ENCODE measurements at places on chromosomes 5 and 9.

- DNase-seq = no peak
Observed at GRCh38 chr5:102554082-102554481, 55.3 kb upstream of the SLCO6A1 start.

- DNase-seq = no peak
Observed at GRCh38 chr5:71744009-71744790, 25.1 kb downstream of the CARTPT start.

GRCh38 chr5:151195622-151196021 is 28.3 kb downstream of the CCDC69 start:
- DNase-seq = no peak

- DNase-seq = no peak
Observed at GRCh38 chr5:171906066-171906570, 100.3 kb downstream of the FBXW11 start.

DNA sequence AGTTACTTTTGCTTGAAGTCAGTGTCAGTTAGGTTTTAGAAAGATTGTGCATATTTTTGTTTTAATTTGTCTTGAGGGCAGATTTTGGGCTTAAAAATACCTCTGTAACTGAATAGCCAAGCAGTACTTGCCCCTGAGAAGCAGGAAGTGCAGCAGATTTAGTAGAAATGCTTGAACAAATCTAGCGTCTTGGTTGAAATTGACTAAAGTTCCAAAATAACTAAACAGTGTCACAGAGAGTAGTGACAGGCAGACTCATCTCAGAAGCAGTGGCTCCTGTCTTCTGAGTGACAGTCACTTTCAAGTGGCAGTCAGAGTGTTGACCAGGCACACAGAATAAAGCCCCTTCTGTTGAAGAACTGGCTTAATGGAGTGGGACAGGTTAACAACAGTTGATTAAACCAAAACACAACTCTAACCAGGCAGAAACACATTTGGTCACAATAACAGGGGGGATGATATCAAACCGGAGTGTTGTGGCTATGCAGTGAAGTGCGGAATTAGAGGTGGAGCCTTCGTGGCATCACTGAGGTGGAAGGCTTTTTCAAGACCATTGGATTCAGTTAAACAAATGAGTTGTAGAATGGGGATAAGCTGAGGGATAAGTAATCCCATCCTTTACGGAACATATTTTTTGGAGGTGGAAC is 29.1 kb downstream of the TRIO start:
- no peak for DNase-seq

GRCh38 chr5:145776886-145777285 is 58.3 kb downstream of the PRELID2 start:
- no peak for DNase-seq

- DNase-seq = no peak
Observed at GRCh38 chr5:115389034-115389798, 92.8 kb upstream of the CCDC112 start.

DNA sequence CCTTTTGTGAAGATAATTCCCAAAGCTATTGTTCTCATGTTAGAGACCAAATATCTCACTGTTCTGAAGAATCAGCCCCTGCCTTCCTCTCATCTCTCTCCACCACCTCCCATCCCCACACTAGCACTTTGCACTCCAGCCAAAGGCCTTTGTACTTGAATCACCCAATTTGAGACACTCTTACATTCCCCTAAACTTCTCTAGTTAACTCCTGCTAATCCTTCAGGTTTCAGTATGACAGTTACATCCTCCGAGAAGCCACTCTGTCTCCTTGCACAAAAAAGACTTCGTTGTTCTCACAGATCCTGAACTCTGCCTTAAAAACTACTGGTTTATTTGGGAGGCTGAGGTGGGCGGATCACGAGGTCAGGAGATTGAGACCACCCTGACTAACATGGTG is 227.5 kb downstream of the PIK3R1 start:
- no peak for DNase-seq

GRCh38 chr5:81017320-81017719 is 57.2 kb downstream of the RASGRF2 start:
- DNase-seq = no peak

- DNase-seq = no peak
Observed at GRCh38 chr5:138466900-138467710, 1.8 kb downstream of the EGR1 start.

GRCh38 chr5:112975721-112976431 is 722 bp upstream of the DCP2 start:
- no peak for DNase-seq

GRCh38 chr5:151100681-151101080 is 19.8 kb upstream of the TNIP1 start:
- DNase-seq = no peak

DNA sequence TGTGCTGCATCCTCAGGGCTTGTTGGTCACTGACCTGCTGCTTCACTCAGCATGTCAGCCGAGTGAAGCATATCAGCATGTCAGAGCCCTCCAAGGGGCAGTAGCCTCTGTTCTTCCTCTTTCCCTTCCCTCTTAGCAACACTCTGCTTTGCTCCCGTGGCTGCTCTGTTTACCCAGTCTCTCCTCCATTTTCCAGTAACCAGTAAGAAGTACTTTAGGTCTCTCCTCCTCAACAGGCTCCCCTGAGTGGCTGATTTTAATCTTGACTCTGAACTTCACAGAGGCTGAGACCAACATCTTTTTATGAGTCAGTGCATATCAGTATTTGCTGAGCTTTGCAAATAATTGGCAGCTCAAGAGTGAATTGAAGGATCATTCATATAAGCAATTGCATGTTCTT is 18.6 kb upstream of the ADRB2 start:
- DNase-seq = no peak

DNA sequence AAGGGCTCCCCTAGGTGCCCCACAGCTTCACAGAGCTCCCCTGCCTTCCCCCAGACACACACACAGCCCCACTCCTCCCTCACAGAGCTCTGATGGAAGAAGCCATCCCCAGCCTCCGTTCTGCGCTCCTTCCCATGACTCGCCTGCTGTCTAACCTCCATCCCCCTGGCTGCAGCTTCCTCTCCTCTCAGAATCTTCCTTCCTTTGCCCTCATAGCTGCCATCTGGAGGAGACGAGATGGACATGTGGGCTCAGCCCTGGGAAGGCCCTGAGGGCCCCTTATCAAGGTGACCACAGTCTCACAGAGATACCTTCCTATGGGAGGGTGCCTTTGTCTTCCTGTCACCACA is 94.3 kb downstream of the PCDH1 start:
- no peak for DNase-seq

GRCh38 chr9:83656952-83657351 is 34.0 kb downstream of the IDNK start:
- DNase-seq = no peak

DNA sequence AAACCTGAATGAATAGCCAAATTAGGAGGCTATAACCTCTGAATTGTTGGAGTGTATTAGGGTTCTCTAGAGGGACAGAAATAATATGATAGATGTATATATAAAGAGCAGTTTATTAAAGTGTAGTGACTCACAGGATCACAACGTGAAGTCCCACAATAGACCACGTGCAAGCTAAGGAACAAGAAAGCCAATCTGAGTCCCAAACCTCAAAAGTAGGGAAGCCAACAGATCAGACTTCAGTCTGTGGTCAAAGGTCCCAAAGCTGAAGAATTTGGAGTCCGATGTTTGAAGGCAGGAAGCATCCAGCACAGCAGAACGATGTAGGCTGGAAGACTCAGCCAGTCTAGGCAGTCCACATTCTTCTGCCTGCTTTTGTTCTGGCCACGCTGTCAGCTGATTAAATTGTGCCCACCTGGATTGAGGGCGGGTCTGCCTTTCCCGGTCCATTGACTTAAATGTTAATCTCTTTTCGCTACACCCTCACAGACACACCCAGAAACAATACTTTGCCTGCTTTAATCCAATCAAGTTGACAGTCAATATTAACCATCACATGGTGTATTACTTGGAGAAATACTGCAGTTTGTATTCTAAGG is 550.6 kb downstream of the CDH10 start:
- no peak for DNase-seq

- no peak for DNase-seq
Observed at GRCh38 chr9:134059188-134059641, 8.6 kb downstream of the BRD3 start.

DNA sequence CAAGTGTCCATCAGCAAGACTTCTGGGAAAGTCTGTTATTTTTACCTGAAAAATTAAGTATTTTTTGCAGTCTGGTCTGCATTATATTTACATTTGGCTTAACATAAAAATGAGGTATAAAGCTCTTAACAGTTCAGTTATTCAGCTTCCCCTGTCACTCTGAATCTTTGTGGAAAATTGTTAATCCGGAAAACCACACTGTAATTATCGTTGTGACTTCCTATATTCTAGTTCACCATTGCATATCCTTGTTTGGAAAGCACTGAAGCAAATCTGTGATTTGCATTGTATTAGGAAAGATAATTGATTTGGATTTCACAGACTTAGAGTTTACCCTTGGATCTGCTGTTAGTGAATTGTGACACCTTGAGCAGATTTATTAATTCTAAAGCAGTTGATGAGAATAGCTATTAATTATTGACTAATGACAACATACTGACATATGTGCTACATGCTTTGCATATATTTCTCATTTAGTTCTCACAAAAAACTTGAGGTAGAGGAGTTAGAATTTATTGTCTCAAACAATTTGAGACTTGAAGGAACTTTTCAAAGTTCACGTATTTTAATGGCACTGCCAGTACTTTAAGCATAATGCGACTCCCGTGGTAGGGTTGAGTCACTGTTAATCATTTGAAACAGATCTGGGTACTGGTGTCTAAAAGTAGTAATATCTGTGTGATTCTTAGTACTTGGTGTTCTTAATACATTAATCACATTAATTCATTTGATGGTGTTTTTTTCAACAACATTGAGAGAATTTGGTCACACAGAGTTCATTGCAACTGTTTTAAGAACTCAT is 71.8 kb upstream of the LRRC70 start:
- DNase-seq = no peak

- DNase-seq = no peak
Observed at GRCh38 chr9:87112656-87113055, 165.3 kb upstream of the GAS1 start.

DNA sequence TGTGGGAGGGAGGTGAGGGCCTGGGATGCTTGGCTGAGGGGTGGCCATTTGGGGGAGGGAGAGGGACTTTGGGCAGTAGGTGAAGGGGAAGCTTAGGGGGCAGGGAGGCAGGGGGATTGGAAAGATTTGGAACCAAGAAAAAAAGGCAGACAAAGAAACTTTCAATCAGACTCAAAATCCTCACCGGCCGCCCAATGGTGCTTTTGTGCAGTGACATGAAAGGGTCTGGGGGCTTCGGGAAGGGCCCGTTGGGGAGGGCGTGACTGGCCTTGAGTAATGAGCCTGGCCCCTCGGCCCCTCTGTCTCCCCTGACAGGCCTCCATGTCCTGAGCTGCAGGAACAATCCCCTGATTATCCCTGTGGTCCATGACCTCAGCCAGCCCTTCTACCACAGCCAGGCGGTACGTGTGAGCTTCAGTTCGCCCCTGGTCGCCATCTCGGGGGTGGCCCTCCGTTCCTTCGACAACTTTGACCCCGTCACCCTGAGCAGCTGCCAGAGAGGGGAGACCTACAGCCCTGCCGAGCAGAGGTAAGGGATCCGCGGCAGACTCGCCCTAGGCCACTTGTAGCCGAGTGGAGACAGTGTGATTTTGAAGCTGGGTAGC is 181.1 kb downstream of the PAPPA start:
- no peak for DNase-seq

- no peak for DNase-seq
Observed at GRCh38 chr5:179379321-179379890, 34.1 kb upstream of the ADAMTS2 start.

DNA sequence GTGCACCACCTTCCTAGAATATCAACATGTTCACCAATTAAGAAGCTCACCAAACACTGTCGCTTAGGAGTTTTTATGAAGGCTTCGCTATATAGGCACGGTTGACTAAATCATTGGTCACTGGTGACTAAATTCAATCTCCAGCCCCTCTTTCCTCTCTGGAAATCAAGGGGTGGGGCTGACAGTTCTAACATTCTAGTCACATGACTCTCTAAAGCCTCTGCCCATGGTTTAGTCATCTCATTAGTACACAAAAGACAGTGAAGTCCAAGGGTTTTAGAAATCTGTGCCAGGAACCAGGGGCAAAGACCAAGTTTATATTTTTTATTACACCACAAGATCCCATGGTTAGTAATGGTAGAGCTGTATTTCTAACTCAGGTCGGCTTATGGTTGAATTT is 243.2 kb downstream of the ELAVL2 start:
- no peak for DNase-seq

DNA sequence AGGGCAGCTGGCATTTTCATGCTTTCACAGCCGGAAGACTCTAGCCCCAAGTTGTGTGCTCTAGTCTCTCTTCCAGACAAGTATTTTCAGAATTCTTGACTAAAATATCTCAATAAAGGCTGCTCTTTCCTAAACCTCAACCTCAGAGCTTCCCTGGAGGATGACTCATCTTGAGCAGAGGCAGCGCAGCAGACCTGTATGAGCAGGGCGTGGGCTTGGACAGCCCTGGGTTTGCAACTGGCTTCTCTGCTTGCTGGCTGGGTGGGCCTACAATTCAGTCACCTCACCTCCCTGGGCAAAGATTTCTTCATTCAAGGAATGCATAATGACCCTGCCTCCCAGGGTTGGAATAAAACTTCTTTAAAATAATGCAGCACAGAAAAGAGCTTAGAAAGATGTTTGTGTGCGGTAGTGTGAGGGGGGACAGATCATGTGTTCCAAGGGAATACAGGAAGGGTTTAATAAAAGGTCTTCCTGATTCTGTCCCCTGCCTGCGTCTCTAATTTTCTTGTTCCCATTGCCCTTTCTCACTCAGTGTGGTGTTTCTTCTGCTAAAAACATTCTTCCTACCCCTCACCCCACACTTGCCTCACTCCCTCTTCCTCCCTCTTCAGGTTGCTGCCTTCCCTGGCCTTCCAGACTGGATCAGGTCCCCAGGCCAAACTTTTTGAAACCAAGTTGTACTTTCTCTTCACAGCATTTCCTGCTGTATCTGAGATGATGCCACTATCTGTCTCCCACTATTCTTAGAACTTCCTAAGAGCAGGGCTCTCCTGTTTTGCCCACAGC is 39.4 kb upstream of the MAP1B start:
- no peak for DNase-seq

- no peak for DNase-seq
Observed at GRCh38 chr5:160363660-160364395, 6.6 kb downstream of the C1QTNF2 start.

DNA sequence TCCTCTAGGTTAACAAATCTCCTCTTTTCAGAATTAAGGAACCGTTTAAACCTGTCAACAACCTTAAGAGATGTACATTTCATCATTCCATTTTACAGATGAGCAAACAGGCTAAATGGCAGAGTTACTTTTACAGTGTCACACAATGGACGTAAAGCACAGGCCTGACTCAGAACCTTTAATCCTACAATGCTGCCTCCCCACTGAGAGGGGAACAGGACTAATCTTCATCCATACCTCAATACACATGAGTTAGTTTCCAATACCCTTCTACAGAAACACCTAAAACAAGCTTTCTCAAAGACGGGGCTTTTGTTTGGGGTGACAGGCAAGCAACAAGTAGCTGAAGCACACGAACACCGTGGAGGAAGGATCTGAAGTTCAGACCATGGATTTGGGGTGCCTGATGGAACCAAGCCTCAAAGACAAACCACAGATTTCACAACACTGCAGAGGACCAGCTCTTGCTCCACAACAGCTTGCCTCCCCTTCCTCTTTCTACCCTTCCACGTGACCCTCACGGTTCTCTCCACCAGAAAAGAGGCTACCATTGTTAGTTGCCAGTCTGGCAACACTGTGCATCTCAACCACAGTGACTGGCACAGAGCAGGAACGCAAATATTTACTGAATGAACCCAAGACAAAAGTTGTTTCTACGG is 1.8 kb downstream of the RNF130 start:
- DNase-seq = no peak

GRCh38 chr9:72401396-72401795 is 36.4 kb upstream of the ZFAND5 start:
- DNase-seq = no peak
